ENCODE measurements at places on chromosomes 1 and 21.

DNA sequence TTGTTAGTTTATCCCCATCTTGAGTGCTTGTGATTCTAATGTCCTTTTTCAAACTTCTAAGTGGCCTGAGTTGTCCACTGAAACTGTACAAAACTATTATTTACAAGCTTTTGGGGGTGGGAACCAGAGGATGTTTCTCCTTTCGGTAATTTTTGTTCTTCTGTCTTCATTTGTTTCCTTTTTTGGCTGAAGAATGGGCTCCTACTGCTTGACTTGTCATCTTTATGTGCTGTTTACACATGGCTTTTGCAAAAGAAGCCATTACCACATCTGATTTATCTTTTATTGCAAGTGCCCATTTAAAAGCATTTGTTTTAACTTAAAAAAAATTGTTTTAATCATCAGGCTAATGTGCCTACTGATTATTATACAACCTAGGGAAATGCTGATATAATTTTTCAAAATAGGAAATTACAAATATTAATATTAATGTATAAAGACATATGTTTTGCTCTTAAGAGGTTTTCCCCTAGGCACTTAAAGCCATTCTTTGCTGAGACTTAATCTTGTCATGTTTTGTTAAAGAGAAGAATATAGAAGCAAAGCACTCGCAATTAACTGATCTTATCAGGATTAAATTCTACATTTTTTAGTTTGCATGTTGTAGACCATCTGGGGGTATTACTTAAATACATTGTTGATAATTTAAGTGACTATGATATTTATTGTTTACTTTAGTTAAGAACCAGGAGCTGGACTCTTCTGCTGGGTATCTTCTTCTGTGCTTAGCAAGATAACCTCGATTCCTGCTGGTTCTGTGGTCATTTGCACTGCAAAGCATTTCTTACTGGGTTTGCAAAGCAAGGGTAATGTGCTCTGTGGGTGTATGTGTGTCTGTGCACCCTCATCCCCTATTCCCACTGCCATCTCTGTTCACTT is 40.1 kb downstream of the TMEM200B start:
- no peak for DNase-seq

DNA sequence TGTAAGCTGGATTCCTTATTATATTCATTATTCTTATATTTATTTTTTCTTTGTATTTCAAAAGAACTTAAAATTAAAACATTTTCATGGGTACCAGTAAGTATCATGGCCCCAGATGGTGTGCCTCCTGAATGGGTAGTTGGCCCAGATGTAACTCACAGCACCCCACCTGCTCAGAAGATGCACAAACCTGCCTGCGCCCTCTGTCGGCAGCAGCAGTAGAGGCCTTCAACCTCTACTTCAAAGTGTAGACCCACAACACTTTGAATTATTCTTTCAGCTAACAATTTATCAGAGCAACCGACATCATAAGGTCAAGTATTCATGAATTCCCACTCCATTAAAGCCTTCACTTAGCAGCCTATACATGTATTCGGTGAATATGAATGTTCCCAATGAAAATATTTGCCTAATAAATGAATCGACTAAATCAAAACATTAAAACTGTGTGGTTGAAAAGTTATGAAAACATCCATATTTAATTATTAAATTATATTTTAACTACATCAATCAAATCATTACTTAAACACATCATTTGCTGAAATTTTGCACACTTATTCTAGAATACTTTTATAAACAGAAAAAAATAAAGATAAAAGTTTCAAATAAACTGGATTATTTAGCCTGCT is 25.4 kb downstream of the PIGM start:
- DNase-seq = peak; percentile 52

GRCh38 chr1:230425252-230426091 is 660 bp downstream of the PGBD5 start:
- DNase-seq = no peak

DNA sequence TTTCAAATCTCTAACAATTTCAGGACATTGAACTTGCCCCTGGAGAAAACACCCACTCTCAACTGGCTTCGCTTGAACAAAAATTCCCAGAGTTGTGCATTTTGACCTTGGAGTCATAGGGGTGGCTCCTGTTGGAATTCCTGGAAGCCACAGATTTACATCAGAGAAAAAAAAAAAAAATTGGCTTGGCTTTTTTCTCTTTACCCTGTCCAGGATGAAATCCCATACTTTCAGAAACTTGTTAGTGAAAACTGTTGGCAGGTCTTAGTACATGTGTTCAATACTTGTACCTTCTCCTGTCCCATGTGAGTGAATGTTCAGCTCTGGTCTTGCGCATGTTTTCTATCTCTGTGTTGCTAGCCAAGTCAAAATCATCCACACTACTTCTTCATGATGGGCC is 228.8 kb downstream of the TGFB2 start:
- DNase-seq = no peak

DNA sequence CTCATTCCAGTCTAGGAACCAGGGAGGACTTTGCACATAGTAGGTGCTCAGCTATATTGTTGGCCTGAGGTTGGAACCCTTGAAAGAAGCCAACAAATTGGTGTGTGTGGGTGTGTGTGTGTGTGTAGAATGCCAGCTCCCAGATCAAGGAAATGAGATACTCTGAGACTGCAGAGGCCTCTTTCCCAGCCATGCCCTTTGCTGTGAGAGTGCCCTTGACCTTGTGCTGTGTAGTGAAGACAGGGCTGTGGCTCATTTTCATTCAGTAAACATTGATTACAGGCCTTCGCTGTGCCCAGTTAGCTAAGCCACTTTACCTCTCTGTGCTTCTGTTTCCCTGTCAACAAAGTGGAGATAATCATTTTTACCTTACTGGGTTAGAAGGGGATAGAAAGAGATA is 3.2 kb downstream of the CYP4B1 start:
- DNase-seq = no peak

GRCh38 chr21:33434770-33435360 is 31.7 kb downstream of the IFNGR2 start:
- no peak for DNase-seq

DNA sequence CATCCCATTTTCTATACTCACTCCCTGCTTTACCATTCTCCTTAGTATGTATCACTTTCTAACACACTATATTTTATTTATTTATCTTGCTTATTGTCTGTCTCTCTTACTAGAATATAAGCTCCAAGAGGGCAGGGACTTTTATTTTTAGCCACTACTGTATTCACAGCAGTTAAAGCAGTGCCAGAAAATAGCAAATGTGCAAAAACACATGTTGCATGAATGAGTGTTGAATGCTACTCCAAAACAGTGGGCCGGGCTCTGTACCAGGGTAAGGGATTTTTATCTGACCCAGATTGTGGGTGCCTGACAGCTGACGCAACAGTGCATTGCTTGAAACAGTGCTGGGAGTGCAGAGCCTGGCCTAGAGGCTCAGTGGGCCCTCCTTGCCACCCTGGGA is 24.7 kb downstream of the COL16A1 start:
- no peak for DNase-seq

- DNase-seq = no peak
Observed at GRCh38 chr21:34974162-34974981, 74.7 kb downstream of the RUNX1 start.

DNA sequence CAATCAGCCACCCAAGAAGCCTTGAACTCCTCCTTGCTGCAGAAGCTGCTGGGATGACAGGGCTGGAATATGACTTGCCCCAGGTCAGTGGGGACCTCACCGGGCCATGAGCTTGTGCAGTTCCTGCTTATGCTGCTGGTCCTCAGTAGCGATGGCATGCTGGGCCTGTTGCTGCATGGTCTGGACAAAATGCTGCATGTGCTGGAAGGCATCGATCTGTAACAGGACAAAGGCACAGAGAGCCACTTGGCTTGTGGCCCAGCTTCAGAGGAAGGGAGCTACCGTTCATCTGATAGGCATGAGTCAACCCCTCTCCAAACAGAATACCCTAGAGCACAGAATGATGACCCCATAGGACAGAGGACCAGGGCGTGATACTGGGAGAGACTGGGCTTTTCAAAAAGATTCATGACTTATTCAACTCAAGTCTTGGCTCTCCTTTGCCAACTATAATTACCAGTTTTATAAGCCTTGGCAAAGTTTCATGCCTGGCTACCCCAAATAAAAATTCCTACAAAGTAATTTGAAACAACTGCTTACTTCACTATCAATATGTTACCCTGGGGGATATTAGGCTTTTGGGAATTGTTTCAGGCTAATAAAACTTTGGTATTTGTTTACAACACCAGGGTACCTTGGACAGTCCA is 34.7 kb upstream of the EXOSC10 start:
- no peak for DNase-seq

GRCh38 chr1:64110924-64111777 is 92.3 kb upstream of the UBE2U start:
- DNase-seq = no peak

DNA sequence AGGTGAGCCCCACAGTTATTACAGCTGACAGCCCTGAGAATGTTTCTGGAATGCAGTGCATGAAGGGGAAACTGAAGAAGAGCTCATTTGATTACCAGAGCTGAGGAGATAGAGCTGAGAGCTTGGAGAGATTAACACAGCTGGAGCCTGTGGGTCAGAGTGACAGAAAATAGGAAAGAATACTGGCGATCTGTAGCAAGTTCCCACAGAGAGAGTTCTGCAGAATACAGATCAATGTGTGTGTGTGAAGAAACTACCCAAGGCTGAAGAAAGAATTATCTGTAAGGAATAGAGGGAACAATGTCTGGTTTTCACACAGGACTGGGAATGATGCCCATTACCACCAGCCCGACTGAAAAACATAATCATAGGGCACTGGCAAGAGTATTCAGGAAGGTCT is 103.6 kb upstream of the SNX7 start:
- no peak for DNase-seq

Data from stimulated activated CD8-positive, alpha-beta memory T cell treated with anti-CD3 and anti-CD28 coated beads, Interleukin-4, amount 100 ng/mL, for 4 hours (primary cell).